ENCODE measurements at places on chromosomes 1 and 21. TPM values are rescaled to one million over a fixed set of nuclear protein-coding genes. Genes with fewer than 3 reads are reported as not detected.

Gene PDZK1
- 2.0 TPM for polyA plus RNA-seq

Gene BACE2
- polyA plus RNA-seq = 56.4 TPM

Gene VASH2
- polyA plus RNA-seq = 133 TPM

Gene SMYD3
- polyA plus RNA-seq = 7.7 TPM

Gene CD1D
- polyA plus RNA-seq = not detected

Gene OPTC
- polyA plus RNA-seq = not detected

Gene OR2AK2
- not detected for polyA plus RNA-seq

Gene DISP3
- 0.18 TPM for polyA plus RNA-seq

Gene IQCC
- polyA plus RNA-seq = 2.7 TPM

- DNase-seq = no peak
Measured at GRCh38 chr21:25582888-25583287, 24.4 kb downstream of the MRPL39 start.

DNA sequence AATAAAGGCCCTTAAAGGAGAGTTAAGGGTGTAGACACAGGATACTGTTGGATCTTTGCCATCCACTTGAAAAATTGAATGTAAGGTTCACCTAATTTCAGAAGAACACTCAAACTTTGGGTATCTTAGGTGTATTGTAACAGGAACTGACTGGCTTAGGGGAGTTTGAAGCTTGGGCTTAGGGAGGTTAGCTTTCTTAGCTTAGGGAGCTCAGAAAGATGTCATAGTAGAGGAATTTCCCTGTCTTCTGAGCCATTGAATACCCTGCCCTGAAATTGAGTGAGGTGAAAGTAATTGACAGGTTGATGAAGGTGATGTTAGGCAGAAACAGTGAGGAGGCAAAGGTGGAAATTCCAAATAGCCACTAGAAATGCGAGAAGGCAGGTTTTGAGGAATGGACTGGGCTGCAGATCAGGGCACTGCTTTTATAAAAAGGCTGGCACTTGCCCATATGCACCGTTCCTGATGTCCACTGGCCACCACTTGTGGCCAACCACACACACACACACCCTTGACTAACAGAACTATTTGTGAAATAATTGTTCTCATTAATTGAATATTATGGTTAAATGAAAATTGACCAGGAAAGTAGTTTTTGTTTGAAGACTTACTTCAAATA lies 16.5 kb downstream of the BACH1 start:
- DNase-seq = no peak

- DNase-seq = peak; percentile 69
Measured at GRCh38 chr1:24720152-24720551, 25.1 kb upstream of the CLIC4 start.

GRCh38 chr1:205616563-205617293 lies 15.1 kb downstream of the ELK4 start:
- DNase-seq = no peak

DNA sequence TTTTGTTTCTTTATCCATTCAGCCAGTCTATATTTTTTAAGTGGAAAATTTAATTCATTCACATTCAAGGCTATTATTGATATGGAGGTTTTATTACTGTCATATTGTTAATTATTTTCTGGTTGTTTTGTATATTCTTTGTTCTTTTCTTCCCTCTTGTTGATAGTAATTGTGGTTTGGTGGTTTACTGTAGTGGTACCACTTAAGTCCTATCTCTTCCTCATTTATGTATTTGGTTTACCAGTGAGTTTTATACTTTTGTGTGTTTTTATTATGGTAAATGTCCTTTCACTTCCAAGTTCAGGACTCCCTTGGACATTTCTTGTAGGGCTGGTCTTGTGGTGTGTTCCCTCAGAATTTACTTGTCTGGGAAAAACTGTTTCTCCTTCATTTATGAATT lies 28.1 kb upstream of the PM20D1 start:
- no peak for DNase-seq

DNA sequence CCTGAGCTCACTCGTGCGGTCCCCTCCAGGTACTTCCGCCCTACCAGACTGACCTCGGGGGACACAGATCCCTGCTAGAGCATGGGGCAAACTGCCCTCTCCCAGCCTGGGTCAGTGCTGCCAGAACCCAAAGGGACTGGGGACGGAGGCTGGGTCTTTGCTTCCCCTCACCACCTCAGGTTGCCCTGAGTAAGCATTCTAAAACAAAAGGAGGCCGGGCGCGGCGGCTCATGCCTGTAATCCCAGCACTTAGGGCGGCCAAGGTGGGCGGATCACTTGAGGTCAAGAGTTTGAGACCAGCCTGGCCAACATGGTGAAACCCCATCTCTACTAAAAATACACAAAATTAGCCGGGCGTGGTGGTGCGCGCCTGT lies 108.4 kb downstream of the SPSB1 start:
- DNase-seq = no peak

DNA sequence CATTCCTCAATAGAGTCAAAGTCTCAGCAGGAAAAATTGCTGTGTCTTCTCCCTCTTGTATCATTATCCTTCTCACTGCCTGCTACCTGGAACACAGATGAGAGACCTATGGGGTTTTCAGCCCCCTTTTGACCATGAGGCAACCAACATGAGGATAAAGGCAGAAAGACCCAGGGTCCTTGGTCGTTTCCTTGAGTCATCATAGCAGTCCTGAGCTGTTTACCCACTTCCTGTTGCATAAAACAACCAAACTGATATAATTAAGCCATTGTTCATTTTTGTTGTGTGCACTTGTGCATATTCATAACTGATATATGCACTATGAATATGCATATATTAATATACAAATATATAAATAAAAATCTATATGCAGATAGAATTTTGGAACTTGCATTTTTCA lies 188.3 kb upstream of the MAP1LC3C start:
- no peak for DNase-seq

DNA sequence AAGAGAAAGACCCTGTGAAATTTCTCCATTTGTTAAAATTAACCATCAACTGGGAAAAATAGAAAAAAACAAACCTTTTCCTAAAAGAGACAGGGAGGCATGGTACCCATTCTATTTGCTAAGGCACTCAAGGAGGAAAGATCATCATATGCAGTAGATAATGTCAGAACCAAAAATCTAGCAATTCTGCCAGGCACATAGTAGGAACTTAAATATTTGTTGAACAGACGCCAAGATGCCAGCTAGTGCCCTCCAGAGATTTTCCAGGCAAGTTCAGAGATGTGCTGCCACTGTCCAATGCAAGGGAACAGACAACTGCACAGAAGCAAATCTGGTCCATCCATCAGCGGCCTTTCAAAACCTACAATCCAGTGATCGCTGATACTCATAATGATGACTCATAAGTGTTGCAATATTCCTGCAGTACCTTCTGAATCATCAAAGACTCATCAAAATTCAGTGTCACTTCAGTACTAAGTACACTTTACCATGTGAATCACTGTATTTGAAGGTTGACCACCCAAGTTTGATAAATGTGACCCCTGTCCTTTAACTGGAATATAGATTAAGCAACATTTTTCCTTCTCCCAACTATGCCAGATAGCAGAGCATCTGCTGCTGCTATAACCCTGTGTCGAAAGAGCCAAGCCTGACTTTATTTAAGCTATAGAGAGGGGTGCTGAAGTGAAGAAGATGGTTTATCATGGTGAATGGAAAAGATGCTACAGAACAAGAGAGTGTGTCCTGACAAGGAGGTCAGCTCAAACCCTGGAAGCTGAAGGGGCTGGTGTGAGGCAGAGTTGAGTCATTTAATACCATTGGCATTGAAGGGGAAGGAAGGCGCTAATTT lies 99.1 kb downstream of the MT1HL1 start:
- no peak for DNase-seq

- DNase-seq = no peak
Measured at GRCh38 chr1:72634946-72635345, 352.6 kb upstream of the NEGR1 start.

DNA sequence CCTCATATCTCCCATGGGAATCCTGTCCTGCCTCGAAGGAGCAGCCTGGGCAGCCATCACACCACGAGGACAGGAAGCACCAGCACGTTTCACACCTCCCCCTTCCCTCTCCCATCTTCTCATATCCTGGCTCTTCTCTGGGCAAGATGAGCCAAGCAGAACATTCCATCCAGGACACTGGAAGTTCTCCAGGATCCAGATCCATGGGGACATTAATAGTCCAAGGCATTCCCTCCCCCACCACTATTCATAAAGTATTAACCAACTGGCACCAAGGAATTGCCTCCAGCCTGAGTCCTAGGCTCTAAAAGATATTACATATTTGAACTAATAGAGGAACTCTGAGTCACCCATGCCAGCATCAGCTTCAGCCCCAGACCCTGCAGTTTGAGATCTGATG lies 8.7 kb downstream of the SLAMF8 start:
- DNase-seq = no peak
